ENCODE measurements at places on chromosomes 13 and 19.

DNA sequence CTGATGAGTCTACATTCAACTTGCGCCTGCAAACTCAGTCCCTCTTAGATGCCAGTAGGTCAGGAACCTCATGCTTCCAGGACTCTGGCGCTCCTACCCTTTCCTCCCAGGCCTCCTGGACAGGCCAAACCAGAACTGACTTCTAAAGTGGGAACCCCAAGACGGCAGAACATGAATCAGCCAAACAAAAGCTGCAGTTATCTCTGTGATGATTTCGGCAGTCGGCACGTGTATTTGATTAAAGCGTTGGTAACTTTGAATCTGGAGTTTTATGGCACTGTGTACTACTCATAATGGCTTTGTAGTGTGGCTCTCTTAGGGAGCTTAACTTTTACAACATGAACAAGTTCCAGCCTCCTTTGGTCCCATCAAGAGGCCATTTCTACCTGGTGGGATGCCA lies 13.7 kb downstream of the ACTN4 start:
- no peak for DNase-seq

- no peak for DNase-seq
These were observed 7.7 kb downstream of the LMNB2 start for GRCh38 chr19:2449019-2449418.

DNA sequence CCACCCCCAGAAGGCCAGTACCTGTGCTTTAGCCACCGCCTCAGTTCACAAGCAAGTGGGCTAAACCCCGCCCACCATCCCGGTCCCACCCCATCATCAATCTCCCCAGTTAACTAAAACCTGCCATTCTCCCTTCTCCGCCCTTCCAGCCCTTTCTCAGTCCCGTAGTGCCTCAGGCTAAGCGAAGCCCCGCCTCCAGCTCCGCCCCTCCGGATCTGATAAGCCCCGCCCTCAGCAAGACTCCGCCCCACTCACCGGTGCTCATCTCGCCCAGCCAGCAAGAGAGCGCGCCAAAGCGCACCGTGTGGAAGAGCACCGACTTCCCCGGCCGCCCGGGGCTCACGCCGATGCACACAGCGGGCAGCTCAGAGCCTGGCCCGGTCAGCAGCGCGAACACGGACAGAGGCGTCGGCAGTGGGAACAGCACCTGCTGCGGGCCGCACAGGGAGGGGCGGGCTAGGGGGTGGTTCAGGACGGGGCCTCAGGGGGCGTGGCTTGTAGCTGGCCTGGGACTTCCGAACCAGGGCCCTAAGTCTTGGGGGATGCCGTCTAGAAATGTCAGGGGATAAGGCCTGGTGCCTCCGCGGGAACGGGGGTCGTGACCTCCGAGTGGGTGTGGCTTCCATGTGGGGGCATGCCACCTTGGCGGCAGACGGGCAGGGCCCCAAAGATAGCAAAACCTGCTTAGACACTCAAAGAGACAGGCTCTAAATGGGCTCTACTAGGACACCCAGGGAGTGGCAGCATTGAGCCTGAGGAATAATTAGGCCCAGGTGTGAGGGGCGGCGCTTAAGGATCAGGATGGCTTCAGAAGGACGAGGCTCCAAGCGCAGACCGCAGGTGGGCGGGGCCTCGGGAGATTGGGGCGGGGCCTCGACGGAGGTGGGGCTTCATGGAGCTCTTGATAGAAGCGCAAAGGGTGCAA lies 21.4 kb downstream of the MAP4K1 start:
- no peak for DNase-seq

GRCh38 chr19:35279985-35280821 lies 2.1 kb upstream of the HAMP start:
- DNase-seq: no peak

- DNase-seq: peak; percentile 74
These were observed at the start of gene SSBP4 for GRCh38 chr19:18419195-18419698. Gene SSBP4 (plus strand): TSS chr19:18419398. CDS start chr19:18419649, 251 bp downstream.

GRCh38 chr13:51298812-51299211 lies 40.7 kb upstream of the SERPINE3 start:
- DNase-seq: no peak

GRCh38 chr13:111864566-111864965 lies 202.4 kb upstream of the SOX1 start:
- no peak for DNase-seq

- no peak for DNase-seq
These were observed 136.2 kb downstream of the DNAJC3 start for GRCh38 chr13:95813139-95813538.

- DNase-seq: no peak
These were observed 20.7 kb downstream of the COLGALT1 start for GRCh38 chr19:17575871-17576757.

- DNase-seq: no peak
These were observed 12.1 kb downstream of the IGFL1 start for GRCh38 chr19:46241626-46242025.

DNA sequence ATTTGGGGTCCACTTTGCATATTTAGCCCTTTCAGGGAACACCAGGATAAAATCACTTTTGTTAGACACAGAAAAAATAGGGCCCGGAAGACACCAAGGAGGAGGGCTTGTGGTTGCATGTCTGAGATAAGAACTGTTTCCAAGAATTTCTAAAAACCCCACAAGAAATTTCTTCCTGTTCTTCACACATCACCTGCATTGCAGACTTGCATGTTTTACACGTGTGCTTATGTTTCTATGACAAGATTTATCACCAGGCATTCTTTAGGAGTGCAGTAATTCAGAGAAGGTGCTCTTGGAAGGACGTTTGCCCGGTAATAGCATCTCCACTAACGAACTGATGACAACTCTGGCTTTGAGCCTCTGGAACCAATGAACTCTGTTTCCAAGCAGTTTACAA lies 7.1 kb upstream of the ACTL9 start:
- DNase-seq: no peak

GRCh38 chr19:13117176-13117771 lies 734 bp upstream of the TRMT1 start:
- no peak for DNase-seq

- DNase-seq: no peak
These were observed 4.0 kb upstream of the ASPDH start for GRCh38 chr19:50517704-50518075.

- DNase-seq: peak; percentile 20
These were observed 294.2 kb downstream of the ZNF536 start for GRCh38 chr19:30666301-30666803.

- no peak for DNase-seq
These were observed 447.9 kb downstream of the DCT start for GRCh38 chr13:94031609-94032008.

DNA sequence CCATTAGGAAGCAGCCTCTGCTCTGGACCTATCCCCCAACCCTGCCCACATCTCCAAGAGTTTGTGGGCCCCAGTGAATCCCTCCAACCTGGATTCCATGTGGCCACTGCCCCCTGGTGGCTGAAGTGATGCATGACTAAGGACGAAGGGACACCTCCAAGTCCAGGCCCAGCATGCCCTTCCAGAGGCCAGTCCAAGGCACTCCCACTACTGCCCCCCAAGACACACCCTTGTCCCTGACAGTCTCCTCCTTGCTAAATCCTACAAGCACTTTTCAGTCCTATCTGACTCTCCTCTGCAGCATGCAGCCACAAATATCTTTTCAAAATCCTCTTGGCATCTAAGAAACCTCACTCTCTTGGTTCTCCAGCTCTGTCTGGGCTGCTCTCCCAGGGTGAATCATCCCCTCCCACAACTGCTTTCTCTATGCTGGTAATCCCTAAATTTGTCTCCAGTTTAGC lies 33.0 kb downstream of the DEDD2 start:
- DNase-seq: peak; percentile 60

DNA sequence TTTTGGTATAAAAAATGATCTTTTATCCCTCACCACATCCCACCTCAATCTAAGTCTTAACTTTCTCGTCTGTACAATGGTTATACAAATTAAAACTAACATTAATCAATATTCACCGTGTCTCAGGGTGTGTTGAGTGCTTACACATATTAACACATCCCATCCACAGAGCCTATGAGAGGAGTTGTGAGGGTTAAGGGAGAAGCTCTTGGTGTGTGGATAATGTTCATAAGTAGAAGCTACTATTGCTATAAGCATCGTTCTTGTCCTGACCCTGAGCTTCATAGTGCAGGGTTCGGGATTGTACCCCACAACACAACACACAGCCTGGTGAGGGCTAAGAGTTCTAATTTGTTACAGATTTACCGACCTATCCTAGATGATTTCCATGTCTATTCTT lies 2.5 kb downstream of the FPR3 start:
- no peak for DNase-seq

GRCh38 chr19:13882836-13883235 lies 5.9 kb downstream of the NANOS3 start:
- no peak for DNase-seq

- no peak for DNase-seq
These were observed 61.8 kb downstream of the ZNF136 start for GRCh38 chr19:12224676-12225075.

- DNase-seq: peak; percentile 100
These were observed at the start of gene TRIM28 for GRCh38 chr19:58543826-58544590. Gene TRIM28 (plus strand): TSS chr19:58544064. CDS start chr19:58544758, 694 bp downstream.

DNA sequence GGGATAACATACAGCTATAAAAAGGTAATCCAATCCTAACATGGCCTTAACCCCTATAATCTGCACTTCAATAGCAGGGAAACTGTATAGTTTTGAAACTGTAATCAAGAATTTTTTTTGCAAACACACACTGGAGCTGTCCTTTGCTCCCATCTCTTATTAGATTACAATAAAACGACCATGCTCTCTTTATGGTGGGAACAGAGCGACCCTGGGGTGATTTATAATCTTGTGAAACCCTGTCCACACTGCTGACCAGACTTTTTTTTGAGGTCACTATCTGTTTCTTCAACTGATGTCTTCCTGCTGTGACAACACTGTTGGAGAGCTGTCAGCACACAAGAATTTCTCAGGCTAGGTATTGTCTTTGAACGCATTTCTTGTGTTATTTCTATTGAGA lies 35.3 kb downstream of the DACH1 start:
- DNase-seq: no peak

DNA sequence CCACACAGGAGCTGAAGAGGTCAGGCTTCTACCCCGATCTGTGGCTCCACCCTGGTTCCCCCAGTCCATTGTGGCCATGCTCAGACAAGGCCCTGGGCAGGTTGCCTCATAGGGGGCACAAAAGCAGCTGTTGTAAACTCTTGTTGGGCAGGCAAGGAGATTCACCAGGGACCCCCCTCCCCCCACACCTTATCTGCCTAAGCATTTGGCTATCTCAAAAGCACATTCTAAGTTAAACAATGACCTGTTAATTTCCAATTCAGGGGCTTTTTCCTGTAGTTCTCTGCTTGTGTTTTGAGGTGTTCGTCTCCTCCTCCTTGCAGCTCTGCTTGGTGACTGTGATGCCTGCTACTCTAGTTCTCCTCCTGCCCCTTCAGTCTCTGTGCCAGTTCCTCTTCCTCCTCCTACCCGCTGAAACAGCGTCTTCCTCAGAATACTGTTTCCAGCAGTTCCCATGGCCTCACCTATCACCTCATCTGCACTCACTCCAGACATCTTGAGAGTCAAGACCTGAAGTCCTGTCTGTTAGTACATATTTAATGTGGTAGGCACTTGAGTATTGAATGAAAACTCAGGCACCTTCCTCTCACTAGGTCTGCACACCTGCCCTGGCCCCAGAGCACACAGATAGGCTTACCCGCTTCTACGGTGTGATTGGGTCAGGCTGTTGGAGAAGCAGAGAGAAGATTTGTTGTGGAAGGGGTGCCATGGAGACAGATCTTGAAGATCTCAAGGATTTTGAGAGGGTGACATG lies 31.7 kb downstream of the SPATA13 start:
- no peak for DNase-seq

DNA sequence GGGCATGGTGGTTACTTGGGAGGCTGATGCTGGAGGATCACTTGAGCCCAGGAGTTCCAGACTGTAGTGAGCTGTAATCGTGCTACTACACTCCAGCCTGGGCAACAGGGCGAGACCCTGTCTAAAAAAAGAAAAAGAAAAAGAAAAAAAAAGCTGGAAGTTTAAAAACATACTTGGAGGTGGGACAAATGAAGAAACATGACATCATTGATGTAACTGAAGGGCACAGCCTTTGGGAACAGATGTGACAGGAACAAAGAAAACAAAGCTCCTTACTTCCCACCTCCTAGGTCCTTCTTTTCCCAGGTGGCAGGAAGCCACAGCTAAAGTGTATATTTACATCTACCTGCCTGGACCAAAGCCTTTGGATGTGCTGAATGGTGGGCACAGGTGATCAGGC lies 1.9 kb downstream of the PEX11G start:
- DNase-seq: no peak

- no peak for DNase-seq
These were observed 26.3 kb upstream of the ZNF492 start for GRCh38 chr19:22607653-22608430.

- DNase-seq: no peak
These were observed 8.7 kb downstream of the SBK2 start for GRCh38 chr19:55528030-55528803.

DNA sequence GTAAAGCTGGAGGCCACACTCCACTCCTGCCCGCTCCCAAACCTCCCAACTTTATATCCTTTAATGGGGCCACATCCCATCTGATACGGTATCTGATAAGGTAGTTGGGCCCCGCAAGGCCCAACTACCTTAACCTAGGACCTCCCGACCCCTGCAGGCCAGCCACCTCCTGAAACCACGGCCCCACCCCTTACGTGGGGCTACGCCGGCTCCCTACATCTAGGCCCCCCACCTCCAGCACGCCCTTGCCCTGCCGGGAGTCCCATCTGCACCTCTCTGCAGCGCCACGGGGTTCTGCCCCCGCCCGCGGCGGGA lies 2.2 kb downstream of the IGFLR1 start:
- no peak for DNase-seq

GRCh38 chr19:57466489-57466888 lies 9.5 kb upstream of the VN1R1 start:
- no peak for DNase-seq

DNA sequence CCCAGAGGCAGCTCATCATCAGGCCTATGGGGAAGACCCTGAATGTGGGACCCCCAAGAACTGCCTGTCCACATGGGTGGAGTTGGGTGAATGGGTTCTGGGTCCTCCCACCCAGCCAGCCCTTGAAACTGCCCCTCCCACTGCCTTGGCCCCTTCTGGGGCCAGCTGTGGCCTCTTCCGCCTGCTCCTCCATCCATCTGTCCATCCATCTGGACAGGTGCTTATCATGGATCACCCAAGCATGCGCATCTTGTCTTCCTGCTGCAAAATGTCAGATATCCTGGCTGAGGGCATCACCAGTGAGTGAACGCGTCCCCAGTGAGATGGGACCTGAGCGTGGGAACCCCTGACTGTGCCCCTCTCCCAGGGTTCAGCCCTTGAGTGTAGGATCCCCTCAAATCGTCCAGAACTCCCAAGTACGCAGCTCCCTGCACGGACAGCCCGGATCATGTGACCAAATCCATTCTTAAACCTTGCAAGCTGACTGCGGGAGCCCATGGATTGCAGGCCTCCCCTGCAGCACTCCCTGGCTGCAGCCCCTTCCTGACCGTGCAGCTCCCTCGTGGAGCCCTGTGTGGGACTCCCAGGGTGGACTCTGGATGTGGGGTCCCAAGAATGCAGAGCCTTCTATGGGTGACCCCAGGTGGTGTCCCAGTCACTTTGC lies 2.0 kb downstream of the STXBP2 start:
- no peak for DNase-seq
